ENCODE measurements at places on chromosomes 6 and 20.

DNA sequence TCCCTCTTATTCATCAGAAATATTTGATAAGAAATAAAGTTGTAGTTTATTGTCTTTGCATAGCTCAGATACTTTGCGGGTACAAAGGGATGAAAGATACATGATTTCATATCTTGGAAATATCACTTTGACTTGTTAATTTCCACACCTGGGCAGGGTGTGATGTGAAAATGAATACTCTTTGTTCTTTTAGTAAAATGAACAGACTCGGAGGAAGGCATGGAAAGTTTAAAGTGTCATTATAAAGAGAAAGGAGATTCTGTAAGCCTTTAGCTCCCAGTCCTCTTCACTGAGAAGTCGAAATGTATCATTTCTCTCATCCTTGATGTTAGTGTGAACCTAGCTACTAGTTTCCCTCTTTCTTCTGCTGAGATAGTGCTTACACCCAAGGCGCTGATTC lies 36.7 kb upstream of the AKIRIN2 start:
- no peak for DNase-seq

- DNase-seq = no peak
These were observed 8.7 kb upstream of the SYNDIG1 start for GRCh38 chr20:24460712-24461111.

DNA sequence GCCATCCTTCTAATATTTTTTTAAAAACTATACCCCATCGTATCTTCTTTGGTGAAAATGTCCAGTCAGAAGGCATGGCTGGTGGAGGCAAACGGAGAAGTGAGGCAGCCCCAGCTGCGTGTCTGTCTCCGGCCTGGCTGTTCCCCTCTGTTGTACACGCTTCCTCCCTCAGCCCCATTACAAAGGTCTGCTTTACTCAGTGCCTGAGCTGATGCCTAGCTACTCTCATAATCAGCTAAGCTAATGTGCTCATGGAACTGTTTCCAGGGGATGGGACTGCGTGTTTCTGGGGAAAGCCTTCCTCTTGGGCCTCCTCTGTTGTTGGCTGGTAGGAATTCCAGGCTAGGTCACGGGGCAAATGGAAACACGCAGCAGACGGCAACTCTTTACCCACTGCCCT lies 67.3 kb downstream of the PPP1R3G start:
- no peak for DNase-seq

DNA sequence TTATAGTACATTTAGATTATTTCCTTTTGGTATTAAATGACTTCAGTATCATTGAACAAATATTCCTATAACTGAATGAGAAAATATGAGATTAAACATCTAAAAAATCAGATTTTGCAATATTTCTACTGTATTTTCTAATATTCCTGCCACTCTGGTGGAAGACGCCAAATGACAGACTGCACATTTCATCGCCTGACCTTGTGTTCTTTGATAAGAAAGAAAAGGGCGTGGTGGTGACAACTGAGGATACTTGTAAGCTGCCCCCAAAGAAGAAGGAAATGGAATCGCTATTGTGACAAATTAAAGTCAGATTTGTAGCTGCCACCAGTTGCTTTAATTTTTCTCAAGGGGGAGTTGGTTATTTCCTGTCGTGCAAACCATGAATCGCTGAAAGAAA lies 131.3 kb downstream of the MTFR2 start:
- no peak for DNase-seq

GRCh38 chr6:8064638-8065518 lies 689 bp upstream of the BLOC1S5 start:
- peak; percentile 39 for DNase-seq

DNA sequence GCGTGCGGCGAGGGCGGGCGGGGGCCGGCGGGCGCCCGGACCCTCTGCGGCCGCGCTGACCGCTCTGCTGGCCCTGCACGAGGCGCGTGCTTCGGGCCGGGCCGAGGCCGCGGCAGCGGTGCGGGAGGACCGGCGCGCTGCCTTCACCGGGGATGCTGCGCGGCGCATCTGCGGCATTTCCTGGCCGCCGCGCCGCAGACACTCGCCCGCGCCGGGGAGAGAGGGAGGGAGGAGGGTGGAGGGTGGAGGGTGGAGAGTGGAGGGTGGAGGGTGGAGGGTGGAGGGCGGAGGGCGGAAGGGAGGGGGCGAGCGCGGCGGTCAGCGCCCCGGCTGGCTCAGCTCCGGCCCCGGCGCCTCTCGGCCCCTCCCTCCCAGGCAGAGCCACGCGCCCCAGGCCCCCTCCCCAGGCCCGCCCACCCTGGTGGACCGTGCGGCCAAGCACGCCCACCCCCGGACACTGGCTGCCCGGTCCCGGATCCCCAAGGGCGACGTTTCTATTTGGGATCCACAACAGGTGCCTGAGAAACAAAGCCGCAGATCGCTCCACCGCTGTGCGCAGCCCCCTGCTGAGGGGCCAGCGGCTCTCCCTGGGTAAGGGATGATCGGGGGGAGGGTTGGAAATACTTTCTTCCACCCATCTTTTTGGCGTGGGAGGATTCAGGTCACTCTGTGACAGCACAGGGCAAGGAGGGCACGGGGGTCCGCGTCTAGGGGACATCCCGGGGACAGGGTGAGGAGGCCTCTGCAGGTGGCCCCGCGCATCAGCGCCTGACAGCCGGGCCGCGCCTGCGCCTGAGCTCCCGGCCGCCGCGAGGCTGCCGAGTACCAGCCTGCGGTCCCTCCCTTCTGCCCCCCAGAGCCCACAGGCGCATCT lies 111.2 kb upstream of the BEND6 start:
- peak; percentile 61 for DNase-seq

- DNase-seq = no peak
These were observed 9.5 kb upstream of the MYT1 start for GRCh38 chr20:64154590-64155257.

GRCh38 chr20:24622856-24623255 lies 153.4 kb downstream of the SYNDIG1 start:
- DNase-seq = no peak

GRCh38 chr20:45993197-45993951 lies 15.3 kb upstream of the MMP9 start:
- DNase-seq = no peak

GRCh38 chr6:89840538-89840937 lies 10.9 kb downstream of the CASP8AP2 start:
- no peak for DNase-seq

- no peak for DNase-seq
These were observed 801.4 kb upstream of the EYS start for GRCh38 chr6:66508433-66508832.

DNA sequence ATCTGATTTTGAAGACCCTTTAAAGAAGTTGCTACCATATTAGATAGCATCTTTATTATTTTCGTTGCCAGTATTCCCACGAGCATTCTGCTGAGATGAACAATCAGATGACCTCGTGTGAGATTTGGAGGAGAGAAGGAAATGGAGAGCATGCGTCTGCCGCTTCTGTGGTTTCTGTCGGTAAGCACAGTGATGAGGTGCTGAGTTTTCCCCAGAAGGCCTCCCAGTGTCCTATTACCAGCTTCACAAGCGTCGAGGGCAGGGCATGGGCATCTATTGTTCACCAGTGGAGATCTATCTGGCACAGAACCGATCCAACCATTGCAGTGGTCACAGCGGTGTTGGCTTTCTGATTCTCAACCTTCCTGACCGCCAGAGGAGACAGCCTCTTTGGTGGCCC lies 29.4 kb downstream of the TRAF3IP2 start:
- DNase-seq = no peak

DNA sequence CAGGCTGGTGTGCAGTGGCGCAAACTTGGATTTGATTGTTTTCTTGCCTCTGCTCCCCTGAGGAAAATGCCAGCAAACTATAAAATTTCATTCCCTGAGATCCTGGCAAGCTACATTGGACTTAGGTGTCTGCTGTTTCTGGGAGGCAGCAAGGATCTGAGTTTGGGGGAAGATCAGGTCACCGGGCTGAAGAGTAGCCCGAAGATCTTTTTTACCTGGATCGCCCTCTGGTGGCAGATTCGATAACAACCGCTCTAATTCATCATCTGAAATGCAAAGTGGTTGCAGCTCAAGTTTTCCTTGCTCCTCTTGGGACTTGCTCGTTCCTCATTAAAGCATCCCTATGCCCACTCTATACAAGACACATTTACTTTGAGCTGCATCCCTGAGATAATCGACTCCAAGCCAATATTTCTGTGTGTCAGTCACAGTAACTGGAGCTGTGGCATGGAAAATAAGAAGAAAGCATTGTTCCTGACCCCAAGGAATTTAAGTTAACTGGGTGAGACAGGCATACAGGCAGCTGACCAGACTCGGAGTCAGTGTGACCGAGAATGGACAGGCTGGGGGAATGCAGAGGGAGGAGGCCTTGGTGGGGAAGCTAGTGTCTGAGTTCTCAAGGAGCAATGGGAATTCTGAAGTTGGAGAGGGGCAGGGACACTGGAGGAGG lies 131.8 kb upstream of the PROKR2 start:
- DNase-seq = peak; percentile 65

- DNase-seq = no peak
These were observed 497.4 kb upstream of the SULF2 start for GRCh38 chr20:48282591-48283228.

GRCh38 chr6:142304241-142304640 lies 2.4 kb downstream of the ADGRG6 start:
- no peak for DNase-seq

- no peak for DNase-seq
These were observed 373.2 kb upstream of the MMS22L start for GRCh38 chr6:97656236-97656635.

DNA sequence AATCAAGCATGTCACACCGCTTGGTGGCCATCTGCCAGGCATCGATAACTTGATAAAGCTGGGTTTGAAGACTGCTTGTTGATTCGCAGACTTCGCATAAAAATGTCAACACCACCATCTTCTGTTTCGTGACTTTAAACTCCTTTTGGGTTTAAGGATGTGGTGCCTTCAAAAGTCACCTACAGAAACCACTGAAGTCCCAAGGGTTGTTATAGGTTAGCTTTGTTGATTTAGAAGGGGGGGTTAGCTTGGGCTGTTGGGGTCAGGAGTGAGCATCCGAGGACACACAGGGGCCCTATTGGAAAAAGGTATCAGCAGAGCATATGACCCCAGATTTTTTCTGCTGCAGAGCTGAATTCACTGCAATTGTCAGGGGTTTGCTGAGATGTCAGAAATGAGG lies 76.7 kb upstream of the SSTR4 start:
- no peak for DNase-seq

DNA sequence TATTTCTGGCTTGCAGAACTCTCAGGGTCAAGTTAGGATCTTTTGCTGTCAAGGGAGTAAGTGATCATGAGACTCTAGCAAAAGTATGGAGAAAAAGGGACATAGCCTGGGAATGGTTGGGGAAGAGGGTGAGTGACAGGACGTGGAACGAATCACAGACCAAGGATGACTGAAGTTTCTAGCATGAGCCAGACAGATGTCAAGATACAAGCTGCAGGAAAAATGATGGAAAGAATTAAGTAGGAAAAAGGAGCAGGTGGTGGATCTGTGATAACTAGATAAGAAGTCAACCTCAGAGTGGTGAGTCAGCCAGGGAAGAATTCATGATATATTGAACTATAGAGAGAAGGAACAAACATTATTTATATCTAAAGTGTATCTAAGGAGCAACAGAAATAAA lies 159.8 kb upstream of the SYNDIG1 start:
- no peak for DNase-seq

DNA sequence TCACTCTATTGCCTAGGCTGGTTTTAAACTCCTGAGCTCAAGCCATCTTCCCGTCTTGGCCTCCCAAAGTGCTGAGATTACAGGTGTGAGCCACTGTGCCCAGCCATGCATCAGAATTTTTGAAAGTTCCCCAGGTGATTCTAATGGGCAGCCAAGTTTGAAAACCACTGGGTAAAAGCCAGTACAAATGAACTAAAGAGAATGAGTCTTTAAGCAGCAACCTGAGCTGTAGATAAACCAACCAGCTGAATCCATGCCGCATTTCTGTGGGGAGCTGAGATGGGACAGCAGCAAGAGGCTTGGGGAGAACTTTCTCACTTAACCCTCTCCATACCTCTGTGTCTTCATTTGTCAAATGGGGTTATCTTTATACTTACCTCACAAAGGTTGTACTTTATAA lies 67.5 kb downstream of the VEGFA start:
- DNase-seq = no peak

DNA sequence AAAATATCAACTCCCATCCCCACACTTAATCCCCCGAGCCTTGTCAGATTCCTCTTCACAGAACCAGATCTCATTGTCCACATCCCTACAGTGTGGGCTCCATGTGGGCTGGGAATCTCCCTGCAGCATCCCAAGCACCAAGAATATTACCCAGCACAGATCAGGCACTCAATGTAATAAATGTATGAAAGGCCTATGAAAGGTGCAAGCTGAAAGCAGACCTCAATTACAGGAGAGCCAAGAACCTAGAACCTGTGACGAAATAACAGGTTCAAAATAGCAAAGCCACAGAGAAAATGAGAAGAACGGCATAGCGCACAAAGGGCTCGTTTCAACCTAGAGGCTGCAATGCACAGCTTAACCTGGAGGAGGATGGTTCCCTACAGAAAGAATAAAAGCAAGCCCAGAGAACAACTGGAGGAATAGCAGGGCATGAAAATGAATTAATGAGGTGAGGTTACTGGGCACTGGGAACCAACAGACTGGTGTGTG lies 3.1 kb downstream of the SLC23A2 start:
- DNase-seq = no peak

- no peak for DNase-seq
These were observed 27.2 kb downstream of the EFCAB8 start for GRCh38 chr20:32885952-32886351.

Data from activated CD4-positive, alpha-beta T cell treated with anti-CD3 and anti-CD28 coated beads, Interleukin-2, amount 50 U/mL, for 48 hours (primary cell).